H1 (cell line): ENCODE measurements at places on chromosomes 4 and X. TPM values are rescaled to one million over a fixed set of nuclear protein-coding genes. Genes with fewer than 3 reads are reported as not detected.

Gene DIPK2B
- total RNA-seq = not detected in 2 replicates

Gene PTCHD1
- 2.4 and 3.3 TPM in 2 replicates for total RNA-seq

Gene NUDT6
- 4.9 and 5.0 TPM in 2 replicates for total RNA-seq

Gene CSAG2
- total RNA-seq = not detected in 2 replicates

Gene SH3D19
- total RNA-seq = 51.3 and 55.8 TPM in 2 replicates

Gene ADH6
- not detected in 2 replicates for total RNA-seq

Gene KIAA1210
- not detected in 2 replicates for total RNA-seq

Gene XIAP
- total RNA-seq = 41.9 and 44.7 TPM in 2 replicates

Gene PDE5A
- 29.5 and 32.4 TPM in 2 replicates for total RNA-seq

Gene RHOH
- 5.8 and 6.9 TPM in 2 replicates for total RNA-seq

Gene ADH7
- total RNA-seq = not detected in 2 replicates

Gene UGT2B10
- not detected in 2 replicates for total RNA-seq

Gene USP26
- not detected in 2 replicates for total RNA-seq

Gene RPS6KA6
- 14.6 and 14.7 TPM in 2 replicates for total RNA-seq

Gene ARSH
- not detected in 2 replicates for total RNA-seq

Gene ARMCX2
- 110 and 113 TPM in 2 replicates for total RNA-seq

Gene BEX1
- 75.2 and 76.8 TPM in 2 replicates for total RNA-seq

Gene PRSS12
- total RNA-seq = 7.1 and 9.3 TPM in 2 replicates

Gene UBL4A
- total RNA-seq = 31.7 and 34.2 TPM in 2 replicates

Gene DGKK
- 17.7 and 19.2 TPM in 2 replicates for total RNA-seq

Gene CPLX1
- total RNA-seq = 0.56 and 0.67 TPM in 2 replicates

Gene MAGIX
- total RNA-seq = 0.37 and 0.46 TPM in 2 replicates

Gene FAM199X
- 14.4 and 14.9 TPM in 2 replicates for total RNA-seq

Gene ETDB
- total RNA-seq = not detected in 2 replicates

Gene TGIF2LX
- total RNA-seq = not detected in 2 replicates

Gene TBX22
- total RNA-seq = 0.33 and 0.63 TPM in 2 replicates

Gene LONRF3
- total RNA-seq = 0.11 TPM in 1 of 2 replicates, not detected in the other

Gene WWC2
- total RNA-seq = 135 and 138 TPM in 2 replicates

Gene CENPE
- 49.0 and 51.0 TPM in 2 replicates for total RNA-seq

Gene NEIL3
- 10.8 and 11.0 TPM in 2 replicates for total RNA-seq

Gene PRPS2
- total RNA-seq = 29.0 and 31.4 TPM in 2 replicates

Gene ARHGEF38
- total RNA-seq = not detected in 2 replicates

Gene NAT8L
- total RNA-seq = 10.8 and 11.5 TPM in 2 replicates

Gene ARHGAP6
- 0.63 and 0.82 TPM in 2 replicates for total RNA-seq

Gene ZNF674
- total RNA-seq = 6.1 and 7.4 TPM in 2 replicates

Gene VGLL1
- total RNA-seq = not detected in 2 replicates

Gene SPON2
- 2.8 and 3.2 TPM in 2 replicates for total RNA-seq

Gene TKTL1
- not detected in 2 replicates for total RNA-seq

Gene SH3TC1
- 0.29 TPM in 1 of 2 replicates, not detected in the other for total RNA-seq

Gene IQSEC2
- total RNA-seq = 48.5 and 54.9 TPM in 2 replicates

Gene AMBN
- total RNA-seq = not detected in 2 replicates

Gene LRBA
- 77.2 and 83.2 TPM in 2 replicates for total RNA-seq

Gene COL4A6
- 10.4 and 11.8 TPM in 2 replicates for total RNA-seq

Gene SPATA4
- not detected in 2 replicates for total RNA-seq

Gene SRPK3
- total RNA-seq = not detected in 2 replicates

Gene ADH4
- total RNA-seq = not detected in 2 replicates

Gene DACH2
- total RNA-seq = 1.8 TPM in 2 replicates

Gene SLC9B1
- 0.19 TPM in 1 of 2 replicates, not detected in the other for total RNA-seq
